H1 (cell line): ENCODE measurements at places on chromosomes 2 and 18.

DNA sequence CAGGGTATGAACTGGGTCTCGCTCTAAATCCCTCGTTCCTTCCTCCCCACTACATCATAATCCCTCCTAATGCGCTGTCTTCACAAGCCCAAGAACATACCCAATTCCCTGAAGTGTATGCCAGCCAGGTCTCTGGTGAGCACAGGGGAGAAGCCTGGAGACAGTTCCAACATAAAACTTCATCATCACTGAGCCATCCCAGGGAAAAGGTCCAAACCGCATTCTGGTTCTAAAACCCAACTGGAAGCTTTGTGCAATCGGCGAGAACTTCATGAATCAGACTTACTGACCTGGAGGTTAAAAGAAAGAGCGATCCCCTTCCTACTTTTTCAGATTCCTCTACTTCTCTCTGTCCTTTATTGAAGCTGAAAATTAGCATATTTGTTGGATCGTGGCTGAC lies 132.7 kb downstream of the ALPK2 start:
- DNase-seq, result no peak

DNA sequence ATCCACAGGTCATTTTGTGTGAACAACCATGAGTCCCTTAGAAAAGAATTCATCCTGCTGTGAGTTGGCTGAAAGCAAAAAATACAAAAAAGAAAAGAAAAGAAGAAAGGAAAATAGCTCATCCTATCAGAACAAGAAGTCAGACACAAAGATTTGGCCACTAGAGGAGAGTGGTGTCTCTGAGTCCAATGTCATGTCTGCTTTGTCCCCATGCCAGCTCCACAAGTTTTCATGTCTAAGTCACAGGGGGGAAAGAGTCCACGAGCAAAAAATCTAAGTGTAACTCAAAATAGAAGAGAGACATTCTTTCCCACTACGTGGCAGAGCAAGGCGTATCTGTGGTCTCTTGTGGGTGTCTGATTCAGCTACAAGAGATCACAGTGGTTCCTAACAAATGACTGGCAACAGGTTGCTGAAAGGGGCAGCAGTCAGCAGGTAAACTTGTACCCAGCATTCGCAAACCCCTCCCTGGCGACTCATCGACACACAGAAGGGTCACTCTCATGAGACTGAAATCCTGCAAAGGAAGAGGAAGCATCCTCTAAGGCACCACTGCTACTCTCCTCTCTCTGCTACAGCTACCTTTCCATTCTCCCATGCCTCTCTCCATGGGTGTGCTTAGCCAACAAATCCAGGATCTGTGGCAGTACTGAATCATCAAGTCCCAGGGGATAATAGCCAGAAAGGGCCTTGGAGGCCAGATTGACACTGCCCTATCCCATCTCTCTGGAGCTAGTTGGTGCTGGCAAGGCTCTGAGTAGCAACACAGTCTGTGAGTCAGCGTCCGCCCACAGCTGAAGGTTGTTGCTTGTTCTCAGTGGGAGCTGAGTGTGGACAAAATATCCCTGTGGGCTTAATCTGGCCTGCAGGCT lies 123.0 kb upstream of the SLC39A10 start:
- no peak for DNase-seq

DNA sequence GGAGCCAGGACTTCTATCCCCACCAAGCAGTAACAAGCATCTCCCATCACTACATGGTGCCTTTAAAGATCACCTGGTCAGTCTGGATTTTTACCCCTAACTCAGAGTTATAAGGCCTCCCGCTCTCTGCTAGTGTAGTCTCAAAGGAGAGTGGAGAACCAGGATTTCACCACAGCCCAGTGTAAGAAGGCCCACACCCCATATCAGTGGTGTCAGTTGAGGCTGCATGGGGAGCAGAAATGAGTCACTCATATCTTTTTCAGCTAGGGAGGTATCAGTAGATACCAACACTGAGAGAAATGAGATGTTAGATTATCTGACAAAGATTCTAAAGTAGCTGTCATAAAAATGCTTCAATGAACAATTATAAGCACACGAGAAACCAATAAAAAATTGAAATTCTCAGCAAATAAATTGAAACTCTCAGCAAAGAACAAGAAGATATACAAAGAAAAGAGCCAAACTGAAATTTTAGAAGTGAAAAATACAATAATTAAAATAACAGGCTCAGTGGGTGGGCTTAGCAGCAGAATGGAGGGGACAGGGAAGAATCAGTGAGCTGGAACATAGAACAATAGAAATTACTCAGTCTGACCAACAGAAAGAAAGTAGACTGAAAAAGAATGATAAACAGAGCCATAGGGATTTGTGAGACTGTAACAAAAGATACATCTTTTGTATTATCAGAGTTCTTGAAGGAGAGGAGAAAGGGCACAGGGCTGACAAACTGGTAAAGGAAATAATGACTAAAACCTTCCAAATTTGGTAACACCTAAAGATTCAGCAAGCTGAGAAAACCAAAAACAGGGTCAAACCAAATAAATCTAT lies 257.7 kb downstream of the ANAPC1 start:
- no peak for DNase-seq

DNA sequence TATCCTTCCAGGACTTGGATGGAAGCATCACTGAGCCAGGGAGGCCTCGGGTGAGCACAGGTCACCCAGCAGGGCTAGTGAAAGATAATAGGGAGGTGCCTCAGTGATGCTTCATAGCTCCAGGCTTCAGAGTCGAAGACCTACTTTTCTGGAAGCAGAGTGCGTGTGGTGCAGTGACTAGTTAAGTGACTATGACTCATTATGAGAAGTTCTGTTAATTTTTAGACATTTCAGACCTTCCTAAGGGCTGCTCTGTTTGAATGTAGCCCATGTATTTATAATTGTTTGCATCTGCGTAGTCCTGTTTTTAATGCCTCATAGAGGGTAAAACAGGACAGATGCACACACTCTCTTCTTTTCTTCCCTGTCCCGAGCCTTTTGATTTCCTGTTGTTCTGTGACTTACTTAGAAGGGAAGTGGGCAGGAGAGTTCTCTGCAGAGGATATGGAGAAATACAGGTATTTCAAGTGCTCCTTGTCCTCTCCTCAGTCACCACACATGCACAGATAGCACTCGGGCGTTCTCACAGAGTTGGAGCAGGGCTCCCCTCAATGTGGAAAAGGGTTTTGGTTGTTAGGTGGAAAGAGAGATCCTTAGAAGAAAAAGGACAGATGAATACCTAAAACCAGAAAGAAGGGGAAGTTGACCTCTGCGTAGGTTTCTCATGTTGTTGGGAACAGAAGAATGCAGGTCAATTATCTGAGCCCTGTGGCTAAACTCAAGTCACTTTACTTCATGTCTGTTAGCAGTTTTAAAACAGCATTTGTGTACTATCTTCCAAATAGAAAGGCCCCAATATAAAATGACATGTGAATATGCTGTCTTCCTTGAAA lies 34.7 kb downstream of the RALB start:
- no peak for DNase-seq

- DNase-seq, result no peak
Measured at GRCh38 chr2:187338679-187339121, 109.4 kb downstream of the CALCRL start.

DNA sequence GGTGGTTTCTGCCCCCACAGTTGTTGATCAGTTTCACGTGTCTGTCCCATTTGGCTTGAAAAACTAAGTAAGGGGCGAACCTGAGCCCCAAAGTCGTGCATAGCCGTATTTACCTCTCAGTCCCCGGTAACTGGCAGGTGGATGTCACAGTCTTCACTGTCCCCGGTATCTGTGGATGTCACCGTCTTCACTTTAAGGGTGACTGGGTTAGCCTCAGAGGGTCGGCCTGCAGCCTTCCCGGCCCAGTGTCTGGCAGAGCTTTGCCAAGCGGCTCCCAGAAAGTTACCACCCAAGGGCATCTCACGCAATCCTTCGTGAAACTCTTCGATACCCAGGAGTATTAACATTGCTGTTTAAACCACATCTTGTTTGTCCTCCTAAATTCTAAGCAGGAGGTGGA lies 125.3 kb upstream of the CTDP1 start:
- no peak for DNase-seq

GRCh38 chr2:189086250-189086649 lies 93.3 kb downstream of the COL5A2 start:
- no peak for DNase-seq

GRCh38 chr2:99403524-99403923 lies 66.3 kb downstream of the EIF5B start:
- DNase-seq, result peak; percentile 15

- DNase-seq, result no peak
Measured at GRCh38 chr18:7871560-7872456, 304.7 kb downstream of the PTPRM start.

DNA sequence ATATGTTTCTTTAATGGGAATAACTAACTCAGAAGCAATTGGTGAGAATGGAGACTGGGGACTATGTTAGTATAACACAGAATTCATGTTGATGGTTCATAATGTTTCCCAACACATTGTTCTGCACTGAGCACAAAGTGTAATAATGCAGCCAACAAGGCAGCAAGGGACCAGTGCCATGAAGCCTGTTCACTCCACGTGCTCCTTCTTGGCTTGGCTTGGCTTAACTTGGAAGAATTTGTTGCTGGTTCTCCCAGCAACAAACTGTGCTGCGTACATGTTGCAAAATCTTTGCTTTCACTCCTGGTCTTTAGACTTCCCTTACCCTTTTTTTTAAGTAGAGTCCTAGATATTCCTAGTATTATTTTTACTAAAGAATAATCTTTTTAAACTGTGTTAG lies 129.7 kb downstream of the MAP3K20 start:
- DNase-seq, result no peak

- no peak for DNase-seq
Measured at GRCh38 chr2:66109419-66109818, 325.5 kb upstream of the MEIS1 start.

GRCh38 chr2:159150280-159150746 lies 136.2 kb downstream of the WDSUB1 start:
- DNase-seq, result no peak

GRCh38 chr18:25650201-25650941 lies 298.4 kb upstream of the ZNF521 start:
- no peak for DNase-seq

DNA sequence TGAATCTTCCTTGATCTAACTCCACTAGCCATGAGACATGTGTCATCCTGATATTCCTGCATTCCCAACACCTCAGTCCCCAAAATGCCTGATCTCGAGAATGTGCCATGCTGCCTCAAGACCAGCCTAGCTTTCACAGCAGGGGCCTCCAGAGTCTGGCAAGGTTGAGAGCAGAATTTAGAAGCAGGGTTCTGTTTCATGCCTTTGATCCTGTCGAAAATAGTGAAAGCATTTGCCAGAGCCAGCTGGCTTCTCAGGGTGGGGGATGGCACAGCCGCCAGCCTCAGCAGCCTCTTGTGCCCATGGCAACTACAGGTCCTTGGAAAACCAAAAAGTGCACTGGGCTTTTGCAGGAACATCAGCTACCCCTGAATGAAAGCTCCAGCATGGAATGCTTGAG lies 143.5 kb downstream of the RTN4 start:
- no peak for DNase-seq

DNA sequence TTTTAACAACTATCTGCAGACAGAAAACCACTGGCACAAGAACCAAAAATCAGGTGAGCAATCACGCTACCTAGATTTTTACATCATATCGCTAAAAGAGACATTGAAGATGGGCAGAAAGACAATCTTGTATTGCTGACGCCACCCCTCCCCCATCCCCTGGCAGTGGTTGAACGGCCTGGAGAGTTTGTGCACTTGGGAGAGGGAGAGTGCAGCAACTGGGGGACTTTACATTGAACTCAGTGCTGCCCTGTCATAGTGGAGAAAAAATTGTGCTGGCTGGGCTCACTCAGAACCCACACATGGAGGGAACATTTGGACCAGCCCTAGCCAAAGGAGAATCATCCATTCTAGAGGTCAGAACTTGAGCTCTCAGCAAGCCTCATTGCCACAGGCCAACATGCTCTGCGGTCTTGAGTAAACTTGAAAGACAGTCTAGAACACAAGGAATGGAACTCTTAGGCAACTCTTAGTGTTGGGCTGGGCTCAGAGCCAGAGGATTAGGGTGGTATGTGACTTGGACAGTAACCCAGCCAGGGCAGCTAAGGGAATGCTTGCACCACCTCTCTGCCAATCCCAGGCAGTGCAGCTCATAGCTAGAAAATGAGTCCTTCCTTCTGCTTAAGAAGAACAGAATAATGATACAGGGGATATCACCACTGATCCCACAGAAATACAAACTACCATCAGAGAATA lies 220.0 kb upstream of the CYP26B1 start:
- DNase-seq, result no peak

DNA sequence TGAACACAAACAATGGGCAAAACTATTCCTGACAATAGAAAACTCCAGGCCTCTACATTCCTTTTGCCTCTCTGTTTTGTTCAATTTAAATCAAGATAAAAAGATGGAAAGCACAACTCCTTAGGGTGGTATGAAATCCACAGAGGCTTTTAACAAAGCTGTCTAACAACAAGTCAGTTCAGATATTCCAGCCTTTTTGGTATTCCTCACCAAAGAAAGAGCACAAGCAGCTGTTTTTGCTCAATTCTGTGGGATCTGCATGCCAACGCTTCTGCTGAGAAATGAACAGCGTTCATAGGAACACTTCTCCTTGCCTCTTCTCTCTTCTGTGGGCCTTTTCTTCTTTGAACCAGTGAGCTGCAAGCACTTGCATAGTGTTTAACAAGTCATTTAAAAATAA lies 411.6 kb upstream of the TCF4 start:
- DNase-seq, result no peak
